Forelimb muscle (tissue), 1 donor: ENCODE measurements at places on chromosomes 1 and 21.

DNA sequence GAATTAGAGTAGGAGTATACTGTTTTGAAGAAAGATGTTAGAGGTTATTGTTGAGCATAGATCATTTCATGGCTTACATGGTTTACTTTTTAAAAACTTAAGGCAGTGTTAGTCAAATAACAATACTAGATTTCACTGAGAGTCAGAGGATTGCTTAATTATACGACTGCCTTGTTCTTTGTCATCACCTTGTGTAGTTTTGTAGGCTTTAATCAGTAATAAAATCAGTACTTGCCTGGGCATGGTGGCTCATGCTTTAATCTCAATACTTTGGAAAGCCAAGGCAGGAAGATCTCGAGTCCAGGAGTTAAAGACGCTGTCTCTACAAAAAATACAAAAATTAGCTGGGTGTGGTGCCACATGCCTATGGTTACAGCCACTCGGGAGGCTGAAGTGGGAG, 41.3 kb upstream of the GPR52 start:
- DNase-seq = no peak

DNA sequence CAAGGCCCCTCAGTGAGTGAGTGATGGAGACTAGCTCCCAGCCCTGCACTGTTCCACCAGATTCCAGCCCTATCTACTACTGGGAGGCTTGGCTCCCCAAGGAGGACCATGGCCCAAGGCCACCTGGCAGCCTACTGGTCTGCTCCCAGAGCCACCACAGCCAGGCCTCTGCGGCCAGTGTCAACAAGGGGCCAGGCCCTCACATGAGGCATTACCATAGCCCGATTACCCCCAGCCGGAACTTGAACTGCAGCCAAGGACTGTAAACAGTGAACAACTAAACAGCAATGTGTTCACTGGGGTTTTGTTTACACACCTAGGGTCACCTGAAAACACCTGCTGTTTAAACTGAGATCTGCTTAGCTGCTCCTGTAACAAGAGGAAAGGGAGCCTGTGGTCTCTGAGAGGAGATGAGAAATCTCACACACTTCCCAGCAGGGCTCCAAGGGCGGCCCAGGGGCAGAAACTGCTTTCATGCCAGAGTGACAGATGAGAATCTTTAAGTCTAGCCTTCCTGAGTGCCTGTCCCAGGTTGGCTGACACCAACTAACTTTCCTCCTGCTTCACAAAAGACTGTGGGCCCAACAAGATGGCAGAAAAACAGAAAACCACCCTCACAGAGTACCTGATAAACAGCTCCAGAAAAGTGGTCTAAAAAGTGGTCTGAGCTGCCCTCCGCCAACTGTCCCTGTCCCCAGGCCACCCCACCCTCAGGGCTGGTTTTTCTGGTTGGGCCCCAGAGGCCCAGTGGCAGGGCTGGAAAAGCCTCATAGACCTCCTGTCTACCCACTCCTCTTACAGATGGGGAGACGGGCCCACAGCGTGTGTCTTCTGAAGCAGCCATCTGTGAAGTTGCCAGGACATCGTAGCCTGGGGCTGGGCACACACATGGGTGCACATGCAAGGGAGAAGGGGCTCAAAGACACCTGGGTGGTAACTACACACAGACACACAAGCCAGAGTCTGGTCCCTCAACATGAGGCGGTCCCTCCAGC, 28.8 kb downstream of the MEF2D start:
- DNase-seq = no peak

GRCh38 chr21:38077569-38077968, 161.3 kb upstream of the KCNJ6 start:
- DNase-seq = peak; percentile 45

- DNase-seq = no peak
These were observed 472.7 kb downstream of the PTPRU start for GRCh38 chr1:29708796-29709703.

GRCh38 chr1:234589064-234589800, 20.7 kb downstream of the IRF2BP2 start:
- DNase-seq = no peak

- DNase-seq = no peak
These were observed 104.8 kb upstream of the C1orf174 start for GRCh38 chr1:4004635-4005430.

DNA sequence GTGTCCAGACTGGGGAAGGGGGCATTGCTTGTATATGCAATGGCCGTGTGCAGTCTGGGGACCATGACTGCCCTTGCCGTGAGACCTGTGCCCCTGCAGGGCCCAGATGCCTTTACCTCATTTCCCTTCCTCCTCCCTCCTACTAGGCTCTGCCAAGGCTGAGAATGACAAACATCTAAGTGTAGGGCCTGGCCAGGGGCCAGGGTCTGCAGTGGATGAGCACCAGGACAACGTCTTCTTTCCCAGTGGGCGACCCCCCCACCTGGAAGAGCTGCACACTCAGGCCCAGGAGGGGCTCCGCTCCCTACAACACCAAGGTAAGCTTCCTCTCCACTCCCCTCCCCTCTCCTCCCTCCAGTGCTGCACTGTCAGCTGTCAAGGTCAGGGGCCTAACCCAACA, 49.5 kb downstream of the YARS1 start:
- DNase-seq = no peak

GRCh38 chr1:205630651-205631009, 1.2 kb downstream of the ELK4 start:
- DNase-seq = no peak

DNA sequence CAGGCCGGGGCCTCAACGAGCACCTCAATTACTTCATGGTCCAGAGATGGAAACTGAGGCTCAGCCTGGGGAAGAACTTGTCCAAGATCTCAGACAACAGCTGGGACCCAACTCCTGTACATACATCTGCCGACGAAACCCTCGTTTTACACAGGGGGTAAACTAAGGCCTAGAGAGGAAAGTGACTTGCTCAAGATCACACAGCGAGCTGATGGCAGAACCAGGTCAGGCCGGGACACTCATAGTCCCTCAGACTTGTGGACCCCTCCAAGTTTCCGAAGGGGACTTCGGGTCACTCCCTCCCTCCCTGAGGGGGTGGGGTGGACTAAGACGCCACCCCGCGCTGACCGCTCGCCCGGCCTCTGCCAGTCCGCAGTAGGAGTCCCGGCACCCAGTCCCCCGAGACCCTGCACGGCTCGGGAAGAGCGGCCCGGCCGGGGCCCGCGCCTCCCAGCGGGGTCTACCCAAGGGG, 430 bp downstream of the WASF2 start:
- DNase-seq = no peak

GRCh38 chr1:59755069-59755685, 59.6 kb upstream of the HOOK1 start:
- no peak for DNase-seq

DNA sequence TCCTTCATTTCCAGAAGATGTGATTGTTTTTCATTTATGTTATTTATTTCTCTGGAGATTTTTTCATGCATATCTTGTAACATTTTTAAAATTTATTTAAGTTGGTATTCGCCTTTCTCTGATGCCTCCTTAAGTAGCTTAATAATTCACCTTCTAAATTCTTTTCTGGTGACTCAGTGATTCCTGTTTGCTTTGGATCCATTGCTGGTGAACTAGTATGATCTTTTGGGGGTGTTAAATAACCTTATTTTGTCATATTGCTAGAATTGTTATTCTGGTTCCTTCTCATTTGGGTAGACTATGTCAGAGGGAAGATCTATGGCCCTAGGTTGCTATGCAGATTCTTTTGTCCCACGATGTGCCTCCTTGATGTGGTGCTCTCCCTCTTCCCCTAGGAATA, 1347.2 kb upstream of the B3GALT2 start:
- DNase-seq = no peak

DNA sequence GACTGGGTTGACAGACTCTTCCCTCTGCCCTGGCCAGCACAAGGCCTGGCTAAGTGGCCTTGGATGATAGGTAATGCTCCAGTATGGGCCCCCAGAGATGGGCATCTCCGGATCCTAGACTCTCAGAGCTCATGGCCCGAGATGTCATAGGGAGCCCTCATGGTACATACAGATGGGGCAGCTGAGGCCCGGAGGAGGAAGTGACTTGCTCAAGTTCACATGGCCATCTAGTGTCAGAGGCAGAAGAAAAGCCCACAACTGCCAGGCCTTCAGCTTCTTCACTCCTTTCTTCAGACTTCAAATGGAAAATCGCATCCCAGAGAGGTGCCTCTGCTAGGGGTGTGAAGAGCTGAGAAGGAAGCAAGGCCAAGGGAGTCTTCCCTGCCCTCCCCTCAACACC, 46.8 kb upstream of the SYNC start:
- no peak for DNase-seq

DNA sequence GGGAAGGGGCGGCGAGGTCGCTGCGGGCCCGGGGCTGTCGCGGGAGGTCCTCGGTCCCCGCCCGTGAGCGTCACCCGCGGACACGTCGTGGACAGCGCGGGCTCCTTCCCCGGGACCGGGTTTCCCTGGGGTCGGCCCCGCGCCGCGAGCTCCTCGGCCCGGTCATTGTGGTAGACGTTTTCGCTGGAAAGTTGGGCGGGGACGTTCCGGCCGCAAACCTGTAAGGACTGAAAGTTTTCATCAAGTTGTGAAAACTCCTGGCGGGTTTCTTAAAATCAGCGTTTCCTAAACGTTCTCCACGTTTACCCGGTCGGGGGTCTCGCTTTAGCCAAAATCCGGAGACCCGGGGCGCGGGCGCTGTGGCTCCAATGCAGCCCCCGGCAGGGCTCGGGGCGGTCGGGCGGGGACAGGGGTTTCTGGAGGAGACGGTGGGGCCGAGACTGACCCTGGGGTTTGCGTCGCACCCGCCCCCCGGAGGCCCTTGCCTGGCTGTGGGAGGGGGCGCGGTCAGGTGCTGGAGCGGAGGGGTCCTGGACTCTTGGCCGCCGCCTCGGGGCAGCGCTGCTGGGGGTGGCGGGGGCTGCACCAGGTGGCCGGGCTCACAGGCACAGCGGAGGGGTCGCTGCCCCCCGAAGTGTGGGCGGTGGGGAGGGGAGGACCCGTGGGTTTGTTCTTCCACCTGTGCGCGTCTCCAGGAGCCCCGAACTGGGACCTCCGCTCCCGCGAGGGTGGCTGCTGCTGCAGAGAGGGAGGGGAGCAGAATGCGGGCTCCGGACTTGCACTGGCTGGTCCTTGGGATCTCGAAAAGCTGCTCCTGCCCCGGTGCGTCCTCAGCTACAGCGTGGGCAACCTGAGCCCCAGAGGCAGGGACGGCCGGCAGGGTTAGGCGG, 827 bp downstream of the PRKCZ start:
- DNase-seq = no peak

GRCh38 chr1:87968197-87968955, 639.7 kb downstream of the LMO4 start:
- peak; percentile 78 for DNase-seq

- DNase-seq = no peak
These were observed 72.2 kb downstream of the SNX7 start for GRCh38 chr1:98733782-98734112.

- DNase-seq = no peak
These were observed 43.4 kb downstream of the CNST start for GRCh38 chr1:246609632-246610031.

GRCh38 chr1:93811326-93812065, 67.5 kb downstream of the DNTTIP2 start:
- no peak for DNase-seq

DNA sequence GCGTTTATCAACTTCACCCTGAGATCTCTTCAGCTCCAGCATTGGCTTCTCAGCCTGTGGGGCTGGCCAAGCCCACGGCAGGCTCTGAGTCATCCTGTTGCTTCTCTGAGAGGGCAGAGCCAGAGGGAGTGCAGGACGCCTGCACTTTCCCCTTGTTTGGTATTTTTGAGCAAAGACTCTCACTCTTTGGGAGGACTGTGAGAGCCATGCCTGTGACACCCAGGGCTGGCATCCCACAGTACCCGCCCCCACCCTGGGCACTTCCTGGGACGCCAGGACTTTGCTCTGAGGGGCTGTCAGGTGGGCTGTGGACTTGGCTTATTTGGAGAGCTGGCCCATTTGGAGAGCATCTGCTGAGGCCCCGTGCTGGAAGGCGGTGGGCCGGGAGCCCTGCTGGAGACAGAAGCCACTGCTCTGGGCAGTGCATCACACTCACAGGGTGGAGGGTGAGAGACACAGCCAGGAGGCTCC, 37.4 kb downstream of the VANGL1 start:
- DNase-seq = no peak

GRCh38 chr1:37177230-37177864, 143.0 kb upstream of the GRIK3 start:
- DNase-seq = no peak

DNA sequence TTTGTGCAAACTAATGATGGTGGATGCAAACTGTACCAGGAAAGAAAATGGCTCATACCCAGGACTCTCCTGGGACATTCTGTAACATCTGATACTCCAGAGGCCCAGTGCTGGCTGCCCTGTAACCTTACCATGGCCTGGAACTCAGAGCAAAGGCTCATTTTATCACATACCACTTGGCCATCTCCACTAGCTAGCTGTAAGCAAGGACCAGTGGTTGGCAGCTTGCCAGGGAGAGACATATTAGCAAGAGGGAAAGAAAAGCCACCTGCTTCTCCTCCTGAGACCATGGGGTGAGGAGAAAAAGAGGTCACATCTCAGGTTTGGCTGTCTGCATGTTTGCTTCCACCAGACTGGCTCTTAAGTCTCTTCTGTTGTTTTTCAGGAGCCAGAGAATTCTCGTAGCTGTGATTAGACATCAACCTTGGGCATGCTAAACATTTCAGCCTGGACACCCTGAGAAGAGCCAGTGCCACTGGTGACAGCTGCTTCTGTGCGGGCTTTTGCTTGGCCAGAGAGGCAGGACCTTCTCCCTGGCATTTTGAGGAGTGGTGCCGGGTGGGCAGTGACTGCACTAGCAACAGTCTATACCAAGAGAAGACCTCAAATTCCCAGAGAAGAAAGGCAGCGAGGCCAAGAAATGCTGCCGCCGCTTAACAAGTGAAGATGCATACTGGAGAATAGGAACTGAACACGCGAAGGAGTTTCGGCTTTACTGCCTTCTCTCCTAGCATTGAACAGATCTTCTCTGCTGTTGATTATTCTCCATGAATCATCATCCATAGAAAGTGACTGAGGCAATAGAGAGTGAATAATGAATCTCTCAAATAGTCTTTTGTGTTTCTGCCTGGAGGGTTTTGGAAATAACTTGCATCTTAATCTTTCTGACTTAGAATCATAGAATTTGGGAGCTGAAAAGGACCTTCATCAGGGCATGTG, 6.7 kb upstream of the INKA2 start:
- no peak for DNase-seq

DNA sequence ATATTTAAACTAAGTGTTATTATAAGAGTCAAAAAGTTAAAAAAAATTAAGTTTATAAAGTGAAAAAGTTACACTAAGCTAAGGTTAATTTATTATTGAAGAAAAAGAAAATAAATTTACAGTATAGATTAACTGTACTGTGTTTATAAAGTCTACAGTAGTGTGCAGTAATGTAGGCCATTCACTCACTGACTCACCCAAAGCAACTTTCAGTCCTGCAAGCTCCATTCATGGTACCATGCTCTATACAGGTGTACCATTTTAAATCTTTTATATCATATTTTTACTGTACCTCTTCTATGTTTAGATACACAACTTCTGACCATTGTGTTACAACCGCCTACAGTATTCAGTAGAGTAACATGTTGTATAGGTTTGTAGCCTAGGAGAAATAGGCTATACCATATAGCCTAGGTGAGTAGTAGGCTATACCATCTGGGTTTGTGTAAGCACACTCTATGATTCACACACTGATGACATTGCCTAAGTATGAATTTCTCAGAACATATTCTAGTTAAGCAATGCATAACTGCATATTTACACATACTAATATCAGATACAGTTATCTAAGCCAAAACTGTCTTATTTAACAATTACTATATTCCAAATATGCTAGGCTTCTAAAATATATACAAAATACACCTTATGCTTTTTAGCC, 80.6 kb upstream of the GFI1 start:
- no peak for DNase-seq

GRCh38 chr1:175073061-175073460, 5.4 kb downstream of the TNN start:
- DNase-seq = peak; percentile 48

- DNase-seq = no peak
These were observed 38.1 kb upstream of the NBL1 start for GRCh38 chr1:19605967-19606366.
